NCI-H1436 treated with DMSO at 0.1 percent for 48 hours (cell line): ENCODE measurements at places on chromosomes 11 and 22.

GRCh38 chr11:44266056-44266780 is 43.7 kb downstream of the ALX4 start:
- DNase-seq = no peak

DNA sequence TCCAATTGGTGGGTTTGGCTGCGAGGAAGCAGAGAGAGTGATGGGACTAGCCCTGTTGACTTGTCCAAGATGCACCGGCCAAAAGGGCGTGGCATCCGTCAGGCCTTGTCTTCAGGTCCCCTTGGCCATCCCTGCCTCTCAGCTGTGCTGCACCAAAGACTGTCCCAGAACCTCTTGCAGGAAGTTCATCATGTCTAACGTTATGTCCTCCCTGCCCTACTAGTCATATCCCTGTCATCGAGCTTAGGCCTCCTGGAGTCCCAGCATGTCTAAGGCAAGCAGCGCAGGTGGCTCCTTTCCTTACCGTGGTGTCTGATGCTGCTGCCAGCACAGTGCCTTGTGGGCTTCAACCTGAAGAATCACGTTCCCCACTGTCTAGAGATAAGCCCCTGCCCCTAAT is 51.2 kb downstream of the NECTIN1 start:
- no peak for DNase-seq

GRCh38 chr11:94907226-94907625 is 66.1 kb downstream of the CWC15 start:
- DNase-seq = no peak

DNA sequence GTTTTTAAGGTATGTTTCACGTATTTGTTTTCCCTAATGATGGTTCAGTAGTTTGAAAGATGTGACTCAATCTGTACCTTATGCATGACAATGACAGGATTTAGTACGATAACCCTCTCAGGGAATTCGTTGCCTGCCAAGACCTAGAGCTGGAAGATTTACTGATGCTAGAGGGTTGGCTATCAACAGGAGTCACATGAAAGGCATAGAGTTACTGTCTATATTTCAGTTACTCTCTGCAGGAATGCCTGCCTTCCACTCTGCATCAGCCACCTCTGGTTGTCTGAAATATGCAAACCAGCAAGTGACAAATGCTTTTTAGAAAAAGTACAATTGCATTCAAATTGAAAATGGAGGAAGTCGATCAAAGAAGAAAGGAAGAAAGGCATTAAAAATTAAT is 276.3 kb upstream of the RAG2 start:
- DNase-seq = no peak

GRCh38 chr11:30983776-30984441 is 385.6 kb downstream of the DCDC1 start:
- no peak for DNase-seq

- DNase-seq = no peak
Measured at GRCh38 chr11:110455718-110456117, 26.0 kb downstream of the FDX1 start.
